ENCODE measurements at places on chromosomes 7 and 10. TPM values are rescaled to one million over a fixed set of nuclear protein-coding genes. Genes with fewer than 3 reads are reported as not detected.

DNA sequence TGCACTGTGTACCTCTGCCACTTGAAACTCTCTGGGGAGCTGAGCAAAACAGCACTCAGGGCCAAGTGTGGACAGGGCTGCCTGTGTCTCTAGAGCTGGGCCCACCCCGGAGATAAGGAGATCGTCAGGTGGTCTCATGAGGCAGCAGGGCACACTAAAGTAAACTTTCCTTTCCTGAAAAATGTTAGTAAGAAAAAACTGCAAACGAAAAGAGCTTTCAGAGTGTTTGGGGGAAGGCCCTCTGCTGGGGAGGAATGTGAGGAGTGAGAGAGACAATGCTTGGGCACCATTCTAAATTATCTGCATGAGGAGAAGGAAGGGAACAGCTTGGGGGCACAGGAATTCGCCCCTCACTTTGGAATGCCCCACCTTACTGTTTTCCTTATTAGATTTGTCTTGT is 127.7 kb downstream of the ATXN7L1 start:
- DNase-seq = no peak

DNA sequence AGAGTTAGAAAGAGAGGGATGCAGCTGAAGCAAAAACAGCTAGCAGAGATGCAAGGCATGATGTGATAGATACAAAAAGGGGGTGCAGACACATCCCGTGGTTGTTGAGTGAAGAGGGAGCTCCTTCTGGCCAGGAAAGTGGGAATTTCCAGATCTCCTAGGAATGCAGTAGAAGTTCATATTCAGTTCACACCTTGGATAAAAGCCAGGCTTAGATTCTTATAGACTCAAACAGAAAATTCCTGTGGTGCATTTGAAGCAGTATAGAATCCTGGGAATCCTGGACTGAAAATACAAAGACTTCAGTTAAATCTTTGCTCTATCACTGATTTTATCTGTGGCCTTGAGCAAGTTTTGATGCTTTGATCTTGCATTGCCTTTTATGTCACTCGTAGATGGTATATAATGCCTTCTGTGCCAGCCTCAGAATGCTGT is 33.9 kb downstream of the SGPL1 start:
- DNase-seq = peak; percentile 55

DNA sequence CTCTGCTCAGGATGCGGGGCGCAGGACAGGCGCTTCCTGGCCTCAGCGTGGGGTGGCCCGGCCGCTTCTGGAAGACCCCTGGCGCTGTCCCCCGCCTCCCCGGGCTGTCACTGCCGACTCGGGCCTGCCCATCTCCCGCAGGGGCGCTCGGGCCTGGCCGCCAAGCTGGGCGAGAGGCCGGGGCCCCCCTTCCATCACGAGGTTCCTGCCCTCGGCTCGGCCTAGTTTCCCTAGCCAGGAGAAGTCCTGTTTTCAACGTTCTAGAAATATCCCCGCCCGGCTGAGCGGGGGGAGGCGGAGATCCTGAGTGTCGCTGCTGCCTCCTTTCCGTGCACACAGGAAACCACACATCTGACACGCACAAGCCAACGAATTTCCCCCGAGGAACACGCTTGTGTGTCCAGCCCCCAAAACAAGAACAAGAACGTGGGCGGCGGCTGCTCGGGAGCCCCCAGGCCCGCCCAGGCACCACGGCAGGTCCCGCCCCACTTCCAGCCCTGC is 33.7 kb downstream of the AP5Z1 start:
- no peak for DNase-seq

DNA sequence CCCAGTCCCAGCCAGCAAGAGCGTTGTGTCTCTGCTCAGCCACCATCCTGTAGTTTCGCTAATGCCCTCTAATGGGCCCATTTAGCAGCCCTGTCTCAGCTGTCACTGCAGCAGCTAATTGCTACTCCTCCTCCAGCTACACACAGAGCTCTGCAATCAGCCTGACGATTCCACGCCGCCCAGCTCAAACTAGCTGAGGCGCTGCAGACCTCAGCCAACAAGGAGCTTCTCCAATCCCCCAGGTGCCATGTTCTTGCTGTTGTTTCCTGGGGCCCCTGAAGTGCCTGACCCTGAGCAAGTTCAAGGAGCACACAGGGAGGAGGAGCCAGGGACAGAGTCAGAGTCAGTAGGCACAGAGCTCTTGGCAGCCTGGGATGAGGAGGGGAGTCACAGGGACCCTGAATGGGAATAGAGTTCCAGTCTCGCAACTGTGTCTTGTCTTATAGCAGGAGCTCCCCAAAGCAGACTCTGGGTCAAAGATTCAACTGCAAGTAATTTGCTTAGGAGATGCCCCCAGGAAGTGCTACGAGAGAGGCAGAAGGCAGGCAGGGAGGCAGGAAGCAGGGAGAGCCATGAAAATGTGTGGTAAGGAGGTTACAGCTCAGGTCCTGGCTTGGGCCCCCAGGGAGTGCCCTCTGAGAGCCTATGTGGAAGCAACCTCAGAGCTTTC is 135.8 kb upstream of the UNC5B start:
- no peak for DNase-seq

DNA sequence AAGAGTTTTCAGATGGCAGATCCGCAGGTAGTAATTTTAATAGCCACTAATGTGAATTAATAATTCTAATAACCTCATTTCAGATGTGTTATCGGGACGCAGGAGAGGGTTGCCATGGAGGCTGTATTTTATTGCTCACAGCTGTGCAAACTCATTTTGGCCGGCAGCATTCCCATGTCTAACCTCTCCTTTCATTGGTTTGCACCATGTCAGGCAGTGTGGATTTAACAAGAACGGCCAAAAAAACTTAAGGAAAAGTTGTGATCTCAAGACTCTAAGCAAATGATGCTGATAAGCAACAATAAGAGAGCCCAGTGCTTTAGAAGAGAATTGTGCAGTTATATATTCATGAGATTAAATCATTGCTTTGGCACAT is 88.7 kb upstream of the NRP1 start:
- DNase-seq = no peak

- DNase-seq = no peak
Observed at GRCh38 chr10:27600930-27601329, 96.8 kb downstream of the RAB18 start.

DNA sequence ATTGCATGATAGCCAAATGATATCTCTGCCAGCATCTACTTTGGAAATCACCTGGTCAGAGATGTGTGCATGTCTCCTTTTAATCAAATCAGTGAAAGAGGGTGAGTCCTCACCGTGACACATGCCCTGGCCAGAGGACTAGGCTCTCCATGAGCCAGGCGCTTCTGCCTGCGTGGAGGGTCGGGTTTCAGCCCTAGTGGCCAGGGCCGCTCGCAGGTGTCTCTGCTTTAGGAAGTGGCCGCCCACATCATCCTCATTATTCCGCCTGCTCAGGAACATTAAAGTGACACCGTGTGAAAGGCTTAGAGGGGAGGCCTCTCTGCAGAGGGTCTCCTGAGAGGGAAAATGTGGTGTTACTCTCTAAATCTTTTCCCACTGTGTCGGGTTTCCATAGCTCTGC is 173.6 kb upstream of the PRKCQ start:
- no peak for DNase-seq

GRCh38 chr10:23918090-23918723 is 290.7 kb upstream of the KIAA1217 start:
- no peak for DNase-seq

DNA sequence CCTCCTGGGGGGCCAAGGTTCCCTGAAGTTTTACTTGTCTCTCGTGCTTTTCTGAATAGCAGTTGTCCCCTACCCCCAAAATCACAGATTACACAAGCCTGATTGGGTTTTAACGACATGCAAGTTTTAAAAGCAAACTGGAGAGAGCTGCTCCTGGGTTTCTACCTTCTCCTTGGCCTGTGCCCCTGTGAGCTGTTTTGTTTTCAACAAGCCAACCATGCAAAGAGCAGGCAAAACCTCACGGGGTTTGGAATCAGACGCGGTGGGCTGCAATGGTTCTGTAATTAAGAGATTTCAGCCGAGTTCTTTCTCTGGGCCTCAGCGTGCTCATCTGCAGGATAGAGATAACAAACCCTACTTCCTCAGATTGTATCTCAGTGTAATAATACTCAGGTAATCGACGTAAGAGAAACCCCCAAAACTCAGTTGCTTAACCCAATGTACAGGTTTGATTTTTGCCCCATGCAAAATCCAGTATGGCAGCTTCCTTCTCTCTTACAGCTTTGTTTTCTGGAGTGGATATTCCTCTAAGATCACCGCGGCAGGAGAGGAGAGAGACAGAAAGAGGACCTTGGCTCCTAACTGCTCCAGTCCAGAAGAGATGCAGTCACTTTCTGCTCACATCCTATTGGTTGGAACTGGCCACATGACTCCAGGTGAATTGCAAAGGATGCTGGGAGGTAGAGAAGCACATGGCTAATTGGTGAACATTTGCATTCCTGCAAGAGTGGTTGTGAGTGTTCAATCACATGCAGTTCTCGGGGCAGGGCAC is 42.0 kb downstream of the MYL10 start:
- DNase-seq = no peak

DNA sequence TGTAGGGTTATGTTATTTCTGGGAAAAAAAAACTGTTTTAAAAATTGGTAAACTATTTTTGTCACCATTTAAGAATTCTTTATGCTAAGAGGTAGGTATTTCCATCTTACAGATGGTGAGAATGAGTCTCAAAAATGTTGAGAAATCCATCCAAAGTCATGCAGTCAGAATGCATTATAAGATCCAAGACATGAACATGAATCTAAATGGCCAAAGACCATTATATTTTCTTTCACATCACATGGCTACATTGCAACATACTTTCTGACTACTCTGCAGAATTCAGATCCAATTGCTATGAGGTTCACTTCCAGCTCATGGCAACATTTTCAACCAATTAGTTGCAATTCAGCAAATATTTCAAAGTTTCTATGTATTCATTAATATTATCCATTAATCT is 181.2 kb downstream of the TWIST1 start:
- DNase-seq = no peak

- DNase-seq = peak; percentile 32
Observed at GRCh38 chr10:110162741-110163145, 44.7 kb upstream of the MXI1 start.

GRCh38 chr7:74344132-74344496 is 54.9 kb downstream of the CLIP2 start:
- DNase-seq = no peak

- no peak for DNase-seq
Observed at GRCh38 chr7:159102681-159103381, 41.8 kb downstream of the VIPR2 start.

DNA sequence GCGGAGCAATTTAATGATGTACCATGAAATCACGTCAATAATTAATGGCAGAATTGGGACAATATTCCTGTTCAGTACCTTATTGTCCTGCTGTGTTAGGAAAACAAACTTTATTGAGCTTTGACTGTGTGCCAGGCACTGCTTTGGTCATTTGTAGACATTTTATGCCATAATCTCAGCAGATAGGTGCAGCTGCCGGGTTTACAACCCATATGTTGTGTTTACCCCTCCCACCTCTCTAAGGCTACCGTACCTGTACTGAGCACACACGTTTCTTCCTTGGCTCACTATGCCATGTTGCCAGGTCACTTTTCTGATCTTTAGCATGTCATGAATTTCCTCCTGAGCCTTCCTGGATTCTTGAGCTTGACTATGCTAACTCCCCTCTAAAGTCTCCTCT is 422.2 kb downstream of the PHTF2 start:
- no peak for DNase-seq

- DNase-seq = no peak
Observed at GRCh38 chr7:131321656-131322055, 6.0 kb upstream of the MKLN1 start.

GRCh38 chr7:118734541-118734940 is 510.0 kb downstream of the ANKRD7 start:
- DNase-seq = no peak

- DNase-seq = no peak
Observed at GRCh38 chr7:87528730-87529129, 53.2 kb upstream of the ABCB4 start.

GRCh38 chr10:122052701-122053100 is 63.7 kb downstream of the TACC2 start:
- no peak for DNase-seq

DNA sequence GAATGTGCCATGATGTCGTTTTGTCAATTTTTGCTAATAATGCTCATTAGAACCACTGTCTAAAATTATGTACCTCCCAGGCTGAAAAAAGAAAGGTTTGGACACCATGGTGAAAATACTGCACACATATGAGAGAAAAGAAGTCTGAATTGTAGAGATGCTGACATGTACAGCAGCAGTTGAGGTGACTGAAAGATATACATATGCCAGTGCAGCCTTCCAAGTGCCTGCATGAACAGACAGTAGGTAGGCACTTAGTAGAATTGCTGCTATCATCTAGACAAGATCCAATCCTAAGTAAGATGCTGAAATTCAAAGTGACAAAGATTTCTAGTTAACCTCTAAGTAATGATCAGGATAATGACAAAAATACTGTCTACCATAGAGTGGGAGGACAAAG is 86.9 kb downstream of the SLC13A1 start:
- no peak for DNase-seq

- no peak for DNase-seq
Observed at GRCh38 chr7:1851721-1852516, 181.8 kb downstream of the ELFN1 start.

- no peak for DNase-seq
Observed at GRCh38 chr7:79034730-79035129, 418.7 kb downstream of the MAGI2 start.

- DNase-seq = no peak
Observed at GRCh38 chr10:530717-531116, 158.8 kb downstream of the DIP2C start.

- DNase-seq = no peak
Observed at GRCh38 chr10:47296156-47296894, 3.7 kb upstream of the GDF10 start.

DNA sequence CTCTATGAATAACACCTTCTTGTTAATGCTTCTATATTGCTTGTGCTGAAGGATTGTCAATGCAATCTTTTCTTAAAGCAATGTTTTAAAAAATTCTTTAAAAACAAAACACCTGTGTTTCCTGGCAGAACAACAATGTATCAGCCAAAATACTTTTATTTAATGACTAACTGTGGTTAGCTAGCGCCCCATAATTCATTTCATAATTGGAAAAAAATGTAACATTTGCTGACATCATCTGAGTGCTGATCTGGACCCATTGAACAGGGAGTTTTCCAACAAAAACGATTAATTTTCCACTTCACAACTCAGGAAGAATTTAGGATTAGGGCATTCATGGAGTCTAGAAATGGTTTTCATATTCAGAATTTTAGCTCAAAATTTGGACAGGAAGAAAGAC is 137.6 kb upstream of the CDK6 start:
- DNase-seq = no peak

Gene ALKBH4
- 31.5 TPM for total RNA-seq

Gene LDB1
- 37.4 TPM for total RNA-seq

Gene SPDYE8
- total RNA-seq = not detected

Gene IL2RA
- total RNA-seq = not detected

Gene PLAU
- total RNA-seq = 0.21 TPM

Gene PLXNA4
- total RNA-seq = not detected

Gene CTAGE15
- total RNA-seq = 0.51 TPM

Gene SPDYE5
- total RNA-seq = not detected

Gene ZNF488
- 6.6 TPM for total RNA-seq

Gene DUS4L
- 13.3 TPM for total RNA-seq

Gene ERVW-1
- total RNA-seq = not detected

Gene HYAL4
- 0.79 TPM for total RNA-seq

Gene ZNF679
- not detected for total RNA-seq

Gene DPYSL4
- total RNA-seq = not detected

Gene VPS50
- 15.9 TPM for total RNA-seq

Gene GPR26
- total RNA-seq = not detected

Gene ANKRD16
- 8.7 TPM for total RNA-seq

Gene ITIH5
- not detected for total RNA-seq

Gene TDRD1
- total RNA-seq = not detected

Gene CHST15
- not detected for total RNA-seq

Data from HT-29 (cell line).